ENCODE measurements at places on chromosomes 3 and 15.

DNA sequence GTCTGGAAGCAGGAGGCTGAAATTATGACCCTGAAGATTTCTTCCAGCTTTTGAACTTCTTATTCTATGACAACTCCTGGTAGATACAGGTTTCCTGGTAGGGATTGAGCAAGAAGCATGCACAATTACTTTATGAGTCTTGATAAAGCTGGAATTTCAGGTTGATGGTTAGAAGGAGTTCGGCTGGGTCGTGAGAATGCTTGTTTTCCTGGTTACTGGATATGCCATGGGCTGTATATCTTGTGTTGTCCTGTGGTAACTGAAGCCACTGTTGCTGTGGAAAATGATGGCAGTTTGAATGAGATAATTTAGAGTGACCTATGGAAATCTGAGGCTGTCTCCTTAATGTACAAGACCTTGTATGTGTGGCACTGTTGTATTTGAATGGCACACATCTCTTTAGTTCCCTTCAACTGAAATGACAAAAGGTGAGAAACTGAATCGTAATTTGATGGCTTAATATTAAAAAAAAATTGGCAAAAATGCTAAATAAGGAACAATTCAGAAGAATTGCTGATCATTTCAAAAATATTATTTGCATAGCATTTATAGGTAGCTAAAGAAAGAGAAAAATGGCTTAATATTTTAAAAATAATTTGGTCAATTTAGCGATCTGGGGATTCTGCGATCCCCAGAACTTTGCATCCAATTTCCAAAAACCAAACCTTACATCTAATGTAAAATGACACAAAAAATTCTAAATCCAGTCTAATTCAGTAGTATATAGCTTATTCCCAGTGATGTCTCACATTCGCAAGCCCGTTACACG, 1.1 kb upstream of the UBE2E1 start:
- DNase-seq: no peak

- no peak for DNase-seq
These were observed 82.8 kb upstream of the NSMCE3 start for GRCh38 chr15:29352402-29352801.

GRCh38 chr3:119531151-119531550, 28.3 kb downstream of the CD80 start:
- no peak for DNase-seq

DNA sequence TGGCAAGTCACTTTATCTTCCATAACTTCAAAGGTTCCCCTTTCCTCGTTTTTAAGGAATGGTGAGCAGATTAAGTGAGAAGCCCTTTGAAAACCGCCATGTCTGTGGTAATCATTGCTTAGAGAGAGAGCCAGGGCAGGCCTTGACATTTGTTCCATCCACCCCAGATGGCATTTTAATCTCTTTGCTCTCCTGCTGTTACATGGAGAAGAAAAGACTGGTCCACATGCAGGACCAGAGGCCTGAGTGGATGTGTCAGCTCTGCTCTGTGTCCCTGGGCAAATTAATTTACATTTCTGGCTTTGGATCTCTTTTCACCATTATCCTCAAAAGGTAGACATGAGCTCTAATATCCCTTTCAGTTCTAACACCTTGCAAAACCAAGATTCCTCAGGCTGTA, 157.3 kb upstream of the LPP start:
- no peak for DNase-seq

GRCh38 chr3:140726066-140726465, 48.2 kb downstream of the TRIM42 start:
- no peak for DNase-seq

GRCh38 chr3:46096781-46097180, 69.5 kb upstream of the XCR1 start:
- no peak for DNase-seq

GRCh38 chr3:157376603-157377300, 59.9 kb upstream of the PTX3 start:
- no peak for DNase-seq

- no peak for DNase-seq
These were observed 534.2 kb downstream of the ZIC1 start for GRCh38 chr3:147943265-147943945.

DNA sequence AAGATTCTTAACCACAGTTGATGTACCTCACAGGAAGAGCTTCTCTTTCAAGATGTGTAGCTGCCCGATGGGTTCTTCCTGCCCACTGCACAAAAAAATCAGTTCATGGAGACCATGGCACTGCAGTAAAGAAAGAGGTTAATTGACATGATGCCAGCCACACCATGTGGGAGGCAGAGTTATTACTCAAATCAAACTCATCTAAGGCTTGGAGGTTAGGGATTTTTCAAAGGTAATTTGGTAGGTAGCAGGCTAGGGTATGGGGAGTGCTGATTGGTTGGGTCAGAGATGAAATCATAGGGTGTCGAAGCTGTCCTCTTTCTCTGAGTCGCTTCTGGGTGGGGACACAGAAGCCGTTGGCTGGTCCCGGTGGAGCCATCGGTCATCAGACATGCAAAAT, 57.4 kb upstream of the BDH1 start:
- no peak for DNase-seq

DNA sequence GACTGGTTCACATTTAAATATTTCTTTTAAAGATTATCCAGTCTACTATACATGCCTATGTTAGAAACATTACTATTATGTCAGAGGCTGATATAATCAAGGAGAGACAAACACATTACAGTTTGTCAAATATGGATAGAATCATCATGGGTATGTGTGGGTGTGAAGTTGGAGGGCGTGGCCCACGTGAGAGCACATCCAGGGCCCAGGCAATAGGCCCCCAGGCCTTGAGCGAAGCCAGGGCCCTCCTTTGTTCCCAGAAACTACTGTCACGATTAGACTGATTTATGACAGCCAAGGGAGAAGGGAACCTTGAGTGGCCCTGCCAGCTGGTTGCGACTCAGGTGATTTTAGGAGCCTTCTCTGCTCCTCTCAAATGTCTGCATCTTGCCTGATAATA, 26.9 kb upstream of the LDHAL6B start:
- no peak for DNase-seq

DNA sequence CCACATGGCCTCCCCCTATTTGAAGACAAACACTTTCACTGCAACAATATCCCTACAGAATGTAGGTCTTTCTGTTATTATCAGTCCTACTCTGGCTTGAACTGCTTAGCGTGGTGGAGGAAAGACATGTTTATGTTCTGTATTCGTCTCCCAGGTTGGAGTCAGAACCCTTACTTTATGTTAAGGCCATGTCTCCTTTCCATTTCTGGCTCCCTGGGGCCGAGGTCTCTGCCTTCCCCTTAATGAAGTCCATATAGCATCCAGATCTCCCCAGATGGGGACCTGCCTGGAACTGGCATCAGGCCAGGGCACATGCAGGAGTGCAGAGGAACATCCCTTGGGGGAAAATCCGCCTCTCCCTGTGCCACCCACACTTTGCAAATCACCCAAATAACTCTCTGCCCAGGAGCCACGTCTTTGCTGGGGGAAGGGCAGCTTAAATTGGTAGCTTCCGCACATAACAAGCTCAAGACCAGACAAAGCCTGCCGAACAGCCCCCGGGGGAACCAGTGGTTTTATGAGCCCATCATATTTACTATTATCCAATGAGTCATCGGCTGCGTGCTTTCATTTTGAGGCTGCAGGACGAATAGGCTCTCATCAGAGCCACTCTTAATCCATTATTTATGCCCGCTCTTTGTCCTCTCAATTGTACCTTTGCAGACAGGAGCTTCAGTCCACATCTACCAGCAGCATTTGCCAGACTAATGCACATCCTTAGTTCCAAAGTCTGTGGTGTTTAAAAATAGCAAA, 237.0 kb downstream of the UACA start:
- DNase-seq: no peak

GRCh38 chr3:71657831-71658530, 67.2 kb downstream of the EIF4E3 start:
- DNase-seq: no peak

GRCh38 chr15:65870889-65871533, 1.7 kb downstream of the RAB11A start:
- DNase-seq: peak; percentile 72

- DNase-seq: no peak
These were observed 27.5 kb downstream of the ESYT3 start for GRCh38 chr3:138461896-138462295.

DNA sequence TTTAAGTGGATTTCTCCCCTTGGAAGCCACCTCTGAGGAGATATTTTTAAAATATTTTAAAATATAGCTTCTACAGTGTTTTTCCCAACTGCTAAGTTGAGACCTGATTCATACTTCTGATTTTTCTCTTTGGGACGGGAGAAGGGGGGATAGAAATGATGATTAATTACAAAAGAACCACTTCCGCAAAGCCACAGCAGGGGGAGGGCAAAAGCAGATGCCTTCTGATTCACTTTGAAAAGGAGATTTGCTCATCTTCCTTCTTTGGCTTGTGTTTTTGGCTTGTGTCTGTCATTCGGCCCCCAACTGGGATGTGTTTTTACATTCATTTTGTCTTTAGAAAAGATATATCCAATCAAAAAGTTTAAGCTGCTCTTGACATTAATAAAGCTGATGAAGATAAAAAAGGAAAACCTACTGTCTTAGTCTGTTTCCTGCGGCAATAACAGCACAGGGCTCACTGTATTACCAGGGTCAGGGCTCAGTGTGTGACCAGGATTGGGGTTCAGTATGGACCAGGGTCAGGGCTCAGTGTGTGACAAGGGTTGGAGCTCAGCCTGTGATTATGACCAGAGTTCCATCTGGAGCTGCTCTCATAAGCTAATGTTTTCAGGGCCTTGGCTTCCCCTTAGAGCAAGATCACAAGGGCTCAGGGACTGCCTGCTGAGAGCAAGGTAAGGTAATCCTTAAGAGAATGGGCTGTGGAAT, 223.2 kb downstream of the MTHFS start:
- peak; percentile 43 for DNase-seq

DNA sequence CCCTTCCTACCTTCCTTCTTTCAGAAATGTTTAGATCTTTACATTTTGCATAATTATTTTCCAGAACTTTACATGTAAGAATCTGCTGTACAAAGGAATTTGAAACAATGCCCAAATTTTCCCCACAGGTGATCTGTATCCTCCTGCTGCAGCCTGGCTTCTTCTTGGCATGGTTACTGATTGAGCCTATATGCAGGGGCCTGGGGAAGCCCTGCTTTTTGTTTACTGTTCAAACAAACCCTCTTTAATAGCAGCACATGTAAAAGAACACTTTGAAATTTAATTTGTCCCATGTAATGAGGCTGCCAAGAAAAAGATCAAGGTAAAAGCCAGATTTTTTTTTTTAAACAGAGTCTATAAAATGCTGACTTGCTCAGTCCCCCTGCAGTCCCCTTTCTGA, 432.2 kb downstream of the TUSC7 start:
- DNase-seq: no peak

GRCh38 chr15:47746516-47746915, 29.2 kb downstream of the SEMA6D start:
- no peak for DNase-seq

GRCh38 chr3:1207904-1208303, 115.1 kb downstream of the CNTN6 start:
- no peak for DNase-seq

DNA sequence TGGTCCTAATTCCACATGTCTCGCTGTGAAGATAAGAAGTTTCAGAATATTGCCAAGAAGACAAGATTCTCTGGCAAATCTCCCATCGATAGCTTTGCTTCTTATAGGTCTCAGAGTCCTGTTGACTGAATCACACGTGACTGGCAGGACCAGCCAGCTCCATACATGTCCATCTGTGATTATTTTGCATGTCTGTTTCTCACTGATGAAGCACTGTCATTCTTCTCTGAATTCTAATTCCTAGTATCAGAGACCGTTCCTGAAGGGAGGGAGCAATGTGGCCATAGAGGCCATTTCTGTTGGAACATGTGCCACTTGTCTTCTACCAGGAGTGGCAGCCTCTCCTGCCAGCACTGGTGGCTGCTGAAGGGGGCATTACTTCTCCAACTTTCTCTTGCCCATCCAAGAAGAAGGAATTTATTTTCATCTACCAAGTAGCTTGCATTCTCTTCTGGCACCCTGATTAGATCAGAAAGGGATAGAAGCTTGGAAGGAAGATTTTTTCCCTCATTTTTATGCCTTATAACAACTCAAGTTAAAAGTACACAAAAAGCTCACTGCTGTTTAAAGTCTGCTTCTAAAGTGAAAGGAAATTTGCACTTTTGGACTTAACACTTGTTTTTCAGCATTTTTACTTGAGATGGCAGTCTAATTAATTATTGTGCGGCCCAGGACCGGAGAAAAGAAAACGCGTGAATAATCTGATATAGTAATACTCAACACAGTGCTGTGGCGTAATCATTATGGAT, 115.8 kb downstream of the IQCH start:
- no peak for DNase-seq

GRCh38 chr3:156148345-156148945, 28.1 kb downstream of the KCNAB1 start:
- no peak for DNase-seq

DNA sequence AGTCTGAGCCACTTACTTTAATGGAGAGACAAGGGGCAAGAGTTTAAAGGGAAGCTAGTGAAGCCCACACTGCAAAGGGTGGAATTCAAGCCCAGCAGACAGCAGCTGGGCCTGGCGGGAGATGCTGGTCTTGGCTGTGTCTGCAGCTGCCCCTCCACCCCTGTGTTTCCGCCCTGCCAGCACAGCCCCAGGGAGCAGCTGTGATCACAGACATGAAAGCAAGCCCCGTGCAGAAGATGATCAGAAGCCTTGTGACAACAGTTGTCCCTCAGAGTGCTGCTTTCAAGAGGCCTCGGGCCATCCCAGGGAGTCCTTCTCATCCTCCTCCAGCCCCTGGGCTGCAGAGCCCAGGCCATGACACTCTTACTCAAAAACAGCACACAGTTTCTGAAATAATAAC, 24.1 kb upstream of the SLC6A1 start:
- no peak for DNase-seq

GRCh38 chr3:72665701-72666446, 182.4 kb downstream of the SHQ1 start:
- peak; percentile 66 for DNase-seq

All from hematopoietic multipotent progenitor cell treated with erythropoietin and hydrocortisone succinate and interleukin-3 and kit ligand, for 4 days (in vitro differentiated cells).